ENCODE measurements at places on chromosomes 3 and 15.

DNA sequence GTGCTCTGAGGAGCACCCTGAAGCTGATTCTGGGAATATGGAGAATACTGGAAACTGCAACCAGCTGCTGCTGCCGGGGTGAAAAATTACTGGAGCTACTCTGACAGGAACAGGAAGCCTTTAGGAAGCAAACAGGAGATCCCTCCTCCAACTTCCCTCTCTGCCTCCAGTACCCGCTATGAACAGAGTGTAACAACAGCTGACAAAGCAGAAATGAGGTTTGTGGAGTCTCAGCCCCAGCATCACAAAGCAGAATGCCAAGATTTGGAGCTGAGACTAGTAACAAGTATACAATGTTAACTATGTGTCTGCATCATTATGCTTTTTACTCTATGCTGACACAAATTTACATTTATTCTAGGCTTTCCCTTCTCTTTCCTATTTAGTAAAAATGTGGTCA is 22.7 kb upstream of the PIAS1 start:
- peak; percentile 61 for DNase-seq

- no peak for DNase-seq
These were observed 822.0 kb downstream of the CADM2 start for GRCh38 chr3:85780806-85781205.

DNA sequence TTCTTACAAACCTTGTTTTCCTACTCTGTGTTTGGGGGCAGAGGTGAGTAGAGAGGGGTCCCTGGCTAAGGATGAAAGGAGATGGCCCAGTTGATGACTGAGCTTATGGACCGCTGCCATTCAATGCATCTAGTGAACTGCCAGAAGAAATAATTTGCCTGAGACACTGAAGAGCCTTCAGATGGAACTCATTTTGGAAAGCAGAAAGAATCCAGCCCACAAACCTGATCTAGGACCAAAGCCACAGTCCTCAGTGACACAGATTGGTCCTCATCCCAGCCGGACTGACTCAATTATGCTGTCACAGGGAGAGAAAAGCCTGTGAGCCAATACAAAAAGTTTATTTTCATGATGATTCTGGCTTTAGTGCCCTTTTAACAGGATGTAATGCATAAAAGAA is 82.7 kb downstream of the CD47 start:
- DNase-seq, result no peak

DNA sequence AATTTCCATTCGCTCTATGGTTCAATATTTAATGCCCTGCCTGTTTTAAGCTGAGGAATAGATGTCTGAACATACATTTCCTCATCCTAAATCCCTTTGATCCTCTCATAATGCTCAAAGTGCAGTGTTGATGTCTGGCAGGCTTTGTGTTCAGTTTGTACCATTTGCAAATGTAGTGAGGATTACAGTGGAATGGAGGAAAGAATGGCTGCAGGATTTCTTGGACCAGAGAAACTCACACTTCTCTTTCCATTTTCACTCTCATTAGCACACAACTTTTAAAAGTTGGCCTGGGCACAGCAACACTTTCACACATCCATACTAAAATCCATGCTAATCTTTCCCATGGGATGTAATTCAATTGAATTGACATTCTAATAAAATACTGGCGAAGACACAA is 28.6 kb upstream of the THRB start:
- DNase-seq, result no peak

GRCh38 chr3:74631351-74632140 is 17.1 kb upstream of the CNTN3 start:
- no peak for DNase-seq

DNA sequence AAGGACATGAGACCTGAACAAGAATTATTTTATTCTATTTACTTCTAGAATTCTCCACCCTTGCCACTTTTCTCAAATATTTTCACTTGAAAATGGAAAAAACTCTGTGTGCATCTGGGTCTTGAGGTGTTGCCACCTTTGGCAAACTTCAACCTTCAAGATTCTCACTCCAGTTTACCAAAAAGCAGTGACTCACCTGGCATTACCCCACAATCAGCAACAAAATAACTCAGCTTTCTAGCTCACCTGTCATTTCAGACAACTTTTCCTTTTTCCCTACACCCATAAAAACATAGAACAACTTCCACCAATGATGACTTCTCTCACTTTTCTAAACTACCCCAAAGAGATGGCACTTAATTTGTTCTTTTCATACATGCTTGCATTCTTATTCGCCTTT is 115.8 kb downstream of the DUT start:
- no peak for DNase-seq

DNA sequence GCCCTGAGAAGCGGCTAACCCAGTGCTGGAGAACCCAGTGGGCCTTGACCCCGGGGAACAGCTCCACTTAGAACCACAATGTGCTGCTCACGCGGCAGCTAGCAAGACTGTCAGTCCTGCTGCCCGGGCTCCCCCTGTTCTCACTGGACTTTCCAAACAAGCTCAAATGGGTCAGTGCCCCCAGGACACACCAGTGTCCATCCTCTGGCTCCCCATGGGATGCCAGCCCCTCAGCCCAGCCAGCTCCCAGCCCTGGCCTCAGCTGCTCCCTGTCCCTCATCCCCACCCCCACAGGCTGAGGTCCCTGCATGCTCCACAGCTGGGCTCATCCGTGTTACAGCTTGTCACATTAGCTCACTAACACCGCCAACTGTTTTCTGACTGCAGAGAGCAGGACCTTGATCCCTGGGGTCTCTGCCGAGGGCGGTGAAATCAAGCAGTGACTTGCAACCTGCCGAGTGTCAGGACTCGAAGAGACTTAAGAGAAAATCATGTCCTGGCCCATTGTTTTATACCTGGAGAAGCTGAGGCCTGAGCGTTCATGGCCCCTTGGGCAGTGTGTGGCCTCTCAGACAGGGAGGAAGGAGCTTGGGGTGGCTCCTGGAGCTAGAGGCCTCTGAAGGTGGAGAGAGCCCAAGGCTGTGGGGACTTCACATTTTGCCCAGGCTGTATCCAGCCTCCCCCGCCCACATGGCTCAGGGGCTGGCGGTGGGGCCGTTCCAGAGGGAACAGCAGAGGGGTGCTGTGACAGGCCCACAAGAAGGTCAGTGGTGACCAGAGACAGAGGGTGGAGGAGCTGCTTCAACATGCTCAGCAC is 157.5 kb downstream of the MEGF11 start:
- no peak for DNase-seq
